Prostate gland (tissue), 2 donors: ENCODE measurements at places on chromosomes 2 and 18.
A peak's percentile ranks its signal among the peaks of the same experiment; 100 is the strongest.

- DNase-seq, result no peak
Measured at GRCh38 chr18:49566217-49566770, 4.4 kb downstream of the LIPG start.

DNA sequence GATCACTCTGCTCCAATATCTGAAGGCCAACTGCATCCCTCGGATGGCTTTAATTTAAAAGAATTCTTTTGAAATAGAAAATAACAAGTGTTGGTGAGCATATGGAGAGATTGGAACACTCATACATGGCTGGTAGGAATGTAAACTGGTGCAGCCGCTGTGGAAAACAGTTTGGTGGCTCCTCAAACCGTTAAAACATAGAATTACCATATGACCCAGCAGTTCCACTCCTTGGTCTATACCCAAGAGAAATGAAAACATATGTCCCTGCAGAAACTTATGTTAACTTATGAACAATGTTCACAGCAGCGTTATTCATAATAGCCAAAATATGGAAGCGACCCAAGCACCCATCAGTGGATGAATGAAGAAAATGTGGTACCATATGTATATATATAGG, 60.1 kb downstream of the NPAS2 start:
- no peak for DNase-seq

DNA sequence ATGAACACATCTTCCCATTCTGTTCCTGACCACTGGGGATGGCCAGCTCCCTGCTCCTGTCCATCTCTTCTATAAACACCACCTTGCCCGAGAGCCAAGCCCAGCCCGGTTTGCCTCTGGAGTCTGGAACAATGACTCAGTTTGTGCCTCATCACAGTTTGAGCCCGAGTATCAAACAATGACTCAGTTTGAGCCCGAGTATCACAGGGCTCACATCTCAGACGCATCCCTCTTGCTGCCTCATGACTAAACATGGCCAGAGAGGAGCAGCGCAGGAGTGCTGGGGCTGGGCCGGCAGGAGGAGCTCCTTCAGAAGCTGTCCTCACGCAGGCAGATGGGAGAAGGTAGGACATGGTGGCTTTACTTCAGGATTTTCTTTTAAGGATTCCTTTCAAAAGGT, 68.7 kb downstream of the PXDN start:
- DNase-seq, result peak; percentile 74

DNA sequence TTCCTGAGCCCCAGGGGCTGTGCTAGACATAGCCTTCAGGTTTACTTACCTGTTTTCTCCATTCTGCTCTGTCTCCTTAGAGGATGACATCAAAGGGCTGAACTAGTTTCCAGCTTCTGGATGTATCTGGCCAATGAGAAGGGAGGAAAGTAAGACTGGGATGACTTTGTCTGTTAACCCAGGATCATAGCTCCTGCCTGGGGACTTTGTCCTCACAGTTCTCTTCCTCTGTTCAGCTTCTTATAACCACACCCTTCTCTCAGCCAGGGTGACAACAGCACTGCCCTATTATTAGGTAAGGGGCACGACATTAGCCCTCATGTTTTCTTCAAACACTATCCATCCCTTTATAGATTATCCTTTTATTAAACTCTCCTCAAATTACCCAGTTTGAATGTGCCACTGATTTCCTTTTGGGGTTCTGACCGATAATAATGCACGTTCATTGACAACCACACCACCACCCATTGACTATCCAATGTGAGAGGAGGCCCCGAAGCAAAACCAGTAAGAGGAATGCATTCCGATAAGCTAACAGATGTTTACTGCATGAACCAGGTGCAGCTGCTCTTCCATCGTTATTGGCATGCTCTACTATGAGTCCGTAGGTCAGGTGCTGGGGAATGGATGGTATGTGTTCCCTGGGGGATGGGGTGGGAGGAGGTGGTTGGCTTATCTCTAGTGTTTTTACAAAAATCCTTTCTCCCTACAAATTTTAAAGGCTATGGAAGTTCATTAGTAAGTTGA, 23.5 kb downstream of the TSN start:
- DNase-seq, result no peak

- DNase-seq, result no peak
Measured at GRCh38 chr2:33958591-33958990, 359.5 kb upstream of the FAM98A start.

- no peak for DNase-seq
Measured at GRCh38 chr2:177359836-177360595, 32.6 kb upstream of the AGPS start.

DNA sequence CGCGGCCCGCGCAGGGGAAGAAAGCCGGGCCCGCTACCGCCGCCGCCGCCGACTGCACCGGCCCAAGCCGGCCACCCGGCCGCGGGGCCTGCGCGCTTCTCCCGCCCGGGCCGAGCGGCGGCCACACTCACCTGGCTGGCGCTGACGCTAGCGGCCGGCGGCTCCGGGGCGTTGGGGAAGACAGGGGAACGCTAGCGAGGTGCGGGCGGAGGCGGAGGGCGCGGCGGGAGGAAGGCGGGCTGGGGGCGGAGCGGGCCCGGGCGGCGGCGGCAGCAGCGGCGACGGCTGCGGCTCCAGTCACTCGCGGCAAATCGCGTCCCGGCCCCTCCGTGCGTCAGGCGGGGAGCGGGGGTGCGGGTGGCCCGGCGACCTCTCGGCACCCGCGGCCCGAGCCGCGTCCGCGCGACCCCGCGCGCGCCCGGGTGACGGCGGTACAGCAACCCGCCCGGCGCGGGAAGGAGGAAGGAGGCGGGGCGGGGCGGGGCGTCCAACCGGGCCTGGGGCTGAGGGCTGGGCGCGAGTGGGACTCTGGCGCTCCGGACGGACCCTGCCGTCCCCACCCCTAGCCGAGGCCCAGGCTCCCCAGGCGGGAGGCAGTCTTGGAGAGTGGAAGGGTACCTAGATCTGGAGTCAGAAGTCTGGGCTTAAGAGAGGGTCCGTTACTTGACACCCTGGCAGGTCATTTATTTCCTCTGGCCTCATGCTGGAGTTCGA, at the start of gene SESTD1:
TSS of gene SESTD1 (minus strand) at position 465 of the 714 bp plus-strand sequence. CDS start 72,991 bp downstream, outside the sequence.
- DNase-seq, result peak; percentile 28

DNA sequence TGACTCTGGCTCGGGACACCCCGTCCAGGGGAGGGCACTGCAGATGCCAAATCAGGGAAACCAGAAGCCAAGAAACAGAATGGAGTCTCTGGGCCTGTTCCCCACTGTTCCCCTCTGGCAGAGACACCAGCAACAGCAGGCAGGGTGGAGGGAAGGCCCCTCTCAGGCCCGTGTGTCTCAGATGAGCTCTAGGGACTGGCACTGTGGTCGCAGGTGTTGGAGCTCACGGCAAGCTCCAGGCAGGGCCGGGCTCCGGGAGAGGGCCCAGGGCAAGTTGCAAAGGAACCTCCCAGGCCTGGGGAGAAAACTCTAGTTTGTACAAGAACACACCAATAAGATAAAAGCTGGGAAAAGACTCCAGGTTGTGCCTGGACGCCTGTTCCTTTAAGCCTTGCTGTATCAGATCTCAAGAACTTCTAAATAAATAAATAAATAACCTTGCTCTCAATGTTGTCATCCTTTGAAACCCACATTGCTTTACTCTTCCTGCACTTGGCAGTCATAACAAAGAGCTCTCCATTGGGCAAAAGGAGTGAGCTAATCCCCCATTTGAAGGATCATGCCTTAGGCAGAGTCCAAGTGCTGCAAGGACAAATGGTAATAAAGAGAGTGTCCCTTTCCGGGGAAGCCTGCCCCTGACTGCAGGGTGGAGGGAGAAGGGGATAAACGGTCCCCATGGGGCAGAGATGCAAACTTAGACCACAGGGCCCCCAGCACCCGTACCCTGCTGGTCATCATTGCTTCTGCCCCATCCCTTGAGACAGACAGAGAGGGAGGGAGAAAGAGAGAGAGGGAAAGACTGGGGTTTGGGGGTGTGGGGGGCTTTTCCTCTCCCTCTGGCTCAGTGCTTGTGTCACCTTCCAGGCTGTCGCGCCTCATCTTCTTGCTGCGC, 33.3 kb downstream of the CNGA3 start:
- DNase-seq, result no peak

DNA sequence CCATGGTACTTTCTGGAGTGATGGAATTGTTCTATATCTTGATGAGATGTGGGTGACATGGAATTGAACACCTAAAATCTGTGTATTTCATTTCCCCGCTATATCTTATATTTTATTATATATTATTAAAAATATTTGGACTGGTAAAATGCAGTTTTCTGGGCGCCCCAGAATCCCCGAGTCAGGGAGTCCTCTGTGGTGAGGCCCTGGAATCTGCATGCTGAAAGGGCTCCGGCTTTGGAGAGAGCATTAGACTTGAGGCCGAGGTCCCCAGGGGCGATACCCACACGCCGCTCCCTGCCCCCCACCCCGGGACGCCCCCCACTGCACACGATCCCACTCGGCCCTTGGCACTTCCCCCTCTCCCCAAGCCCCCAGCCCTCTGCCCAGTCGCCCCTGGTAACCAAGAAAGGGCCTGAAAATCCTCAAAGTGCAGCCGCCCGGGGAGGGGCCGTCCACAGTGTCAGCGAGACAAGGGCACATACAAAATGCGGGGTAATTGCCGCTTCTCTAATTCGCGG, 126.0 kb downstream of the ZFP36L2 start:
- DNase-seq, result no peak

- DNase-seq, result no peak
Measured at GRCh38 chr2:157418239-157418641, 25.6 kb downstream of the CYTIP start.

- DNase-seq, result no peak
Measured at GRCh38 chr2:225226441-225226840, 173.1 kb upstream of the NYAP2 start.

- DNase-seq, result no peak
Measured at GRCh38 chr2:237136824-237137223, 51.1 kb downstream of the COPS8 start.

DNA sequence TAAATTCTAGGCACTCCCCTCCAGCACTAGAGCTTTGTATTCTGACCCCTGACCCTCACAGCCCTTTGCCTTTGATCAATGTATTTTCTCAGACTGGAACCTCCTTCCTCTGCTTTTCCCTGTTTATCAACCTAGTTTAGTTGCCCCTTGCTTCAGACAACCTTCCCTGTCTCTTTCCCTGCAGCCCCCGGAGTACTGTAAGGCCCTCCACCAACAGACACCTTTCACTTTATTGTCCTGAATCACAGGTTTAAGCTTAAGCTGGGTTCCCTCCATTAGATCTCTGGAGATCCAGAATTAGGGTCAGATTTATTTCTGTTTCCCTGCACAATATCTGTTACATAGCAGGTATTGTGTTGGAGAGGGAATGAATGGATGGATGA, 140.2 kb downstream of the DDX1 start:
- no peak for DNase-seq

GRCh38 chr2:183081911-183082310, 3.4 kb downstream of the DUSP19 start:
- DNase-seq, result no peak

DNA sequence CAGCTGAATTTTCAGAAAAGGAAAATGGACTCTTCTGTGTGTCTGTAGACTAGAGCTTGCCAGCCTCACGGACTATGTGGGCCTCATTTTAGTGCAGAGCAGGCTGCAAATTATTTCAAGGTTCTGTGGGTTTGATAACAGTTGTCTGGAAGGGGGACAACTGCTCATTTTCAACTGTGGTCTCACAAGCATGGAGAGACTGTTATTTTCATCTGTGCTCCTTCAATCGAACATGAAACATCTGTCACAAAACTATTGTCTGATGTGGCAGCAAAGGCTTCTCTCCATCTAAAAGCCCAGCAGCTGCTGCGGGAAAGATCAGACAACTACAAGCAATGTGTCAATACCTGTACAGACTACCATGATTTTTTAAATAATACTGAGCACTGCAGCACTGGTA, 211.8 kb downstream of the LRRTM4 start:
- DNase-seq, result no peak

DNA sequence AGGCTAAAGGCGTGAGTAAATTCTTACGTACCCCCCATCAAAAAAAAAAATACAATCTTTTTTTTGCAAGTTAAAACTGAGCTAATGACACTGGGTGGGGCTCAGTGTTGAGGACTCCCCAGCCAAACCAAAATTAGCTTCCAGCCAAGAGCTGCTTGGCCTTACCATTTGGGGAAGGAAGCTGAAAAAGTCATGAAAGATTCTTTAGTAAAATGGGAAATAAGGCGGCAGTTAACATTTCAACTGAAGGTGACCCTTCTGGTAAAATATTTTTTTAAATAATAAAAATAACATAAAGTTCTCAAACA, 16.4 kb downstream of the SMAD7 start:
- DNase-seq, result no peak

GRCh38 chr2:25041307-25041927, 459 bp upstream of the EFR3B start:
- peak; percentile 24 for DNase-seq

GRCh38 chr2:196613302-196613701, 26.2 kb upstream of the CCDC150 start:
- DNase-seq, result no peak

GRCh38 chr2:38719706-38720105, 31.5 kb downstream of the SRSF7 start:
- no peak for DNase-seq

DNA sequence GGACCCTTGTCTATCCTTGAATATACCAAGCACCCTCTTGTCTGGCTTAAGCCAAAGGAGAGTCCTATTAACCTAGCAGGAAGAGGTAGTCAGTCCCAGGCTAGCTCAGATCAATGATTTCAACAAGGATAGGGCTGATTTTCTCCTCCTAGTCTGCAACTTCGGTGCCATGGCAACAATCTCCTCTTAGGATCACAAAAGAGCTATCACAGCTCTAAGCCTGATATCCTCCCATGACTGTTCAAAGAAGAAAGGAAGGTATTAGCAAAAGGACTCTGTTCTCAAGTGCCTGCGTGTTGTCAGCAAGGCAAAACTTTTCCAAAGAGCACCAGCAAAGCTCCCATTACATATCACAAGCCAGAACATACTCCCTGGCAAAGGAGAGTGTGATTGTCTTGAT, 58.7 kb upstream of the DDX18 start:
- no peak for DNase-seq

GRCh38 chr2:113015655-113016054, 10.4 kb downstream of the IL36A start:
- DNase-seq, result no peak

- DNase-seq, result no peak
Measured at GRCh38 chr2:121955426-121955825, 200.0 kb downstream of the TSN start.

GRCh38 chr18:56647071-56647470, 4.1 kb upstream of the WDR7 start:
- no peak for DNase-seq

GRCh38 chr2:237113026-237113795, 27.5 kb downstream of the COPS8 start:
- DNase-seq, result no peak

- no peak for DNase-seq
Measured at GRCh38 chr18:47108373-47108772, 41.9 kb downstream of the HDHD2 start.

- no peak for DNase-seq
Measured at GRCh38 chr2:201448701-201449100, 2.6 kb downstream of the TRAK2 start.

GRCh38 chr2:199460101-199460671, 2.4 kb upstream of the SATB2 start:
- DNase-seq, result no peak

GRCh38 chr2:224948859-224949258, 93.4 kb downstream of the DOCK10 start:
- no peak for DNase-seq

GRCh38 chr2:866887-867286, 83.8 kb upstream of the SNTG2 start:
- no peak for DNase-seq

- no peak for DNase-seq
Measured at GRCh38 chr2:4029081-4029480, 325.7 kb downstream of the DCDC2C start.

- peak; percentile 16 for DNase-seq
Measured at GRCh38 chr18:55264108-55264507, 304.8 kb upstream of the CCDC68 start.
